ENCODE measurements at places on chromosomes 6 and 20.

- no peak for DNase-seq
These were observed 156.5 kb downstream of the COL12A1 start for GRCh38 chr6:75049308-75049707.

DNA sequence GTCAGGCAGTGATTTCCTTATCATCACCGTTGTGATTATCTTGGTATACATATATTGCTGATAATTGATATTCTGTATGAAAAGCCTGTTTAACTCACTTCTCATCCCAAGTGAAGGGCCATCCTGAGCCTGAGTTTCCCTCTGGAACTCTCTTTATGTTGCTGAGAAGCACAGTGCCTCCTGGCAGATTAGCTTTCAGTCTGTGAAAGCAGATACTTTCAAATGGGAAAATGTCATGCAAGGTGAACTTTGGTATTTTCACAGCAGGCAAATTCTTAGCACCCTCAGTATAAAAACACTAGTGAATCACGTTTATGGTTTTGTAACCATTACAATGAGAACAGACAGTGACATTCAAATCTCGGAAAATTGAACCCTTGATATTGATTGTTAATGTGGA lies 151.6 kb downstream of the PRIM2 start:
- no peak for DNase-seq

DNA sequence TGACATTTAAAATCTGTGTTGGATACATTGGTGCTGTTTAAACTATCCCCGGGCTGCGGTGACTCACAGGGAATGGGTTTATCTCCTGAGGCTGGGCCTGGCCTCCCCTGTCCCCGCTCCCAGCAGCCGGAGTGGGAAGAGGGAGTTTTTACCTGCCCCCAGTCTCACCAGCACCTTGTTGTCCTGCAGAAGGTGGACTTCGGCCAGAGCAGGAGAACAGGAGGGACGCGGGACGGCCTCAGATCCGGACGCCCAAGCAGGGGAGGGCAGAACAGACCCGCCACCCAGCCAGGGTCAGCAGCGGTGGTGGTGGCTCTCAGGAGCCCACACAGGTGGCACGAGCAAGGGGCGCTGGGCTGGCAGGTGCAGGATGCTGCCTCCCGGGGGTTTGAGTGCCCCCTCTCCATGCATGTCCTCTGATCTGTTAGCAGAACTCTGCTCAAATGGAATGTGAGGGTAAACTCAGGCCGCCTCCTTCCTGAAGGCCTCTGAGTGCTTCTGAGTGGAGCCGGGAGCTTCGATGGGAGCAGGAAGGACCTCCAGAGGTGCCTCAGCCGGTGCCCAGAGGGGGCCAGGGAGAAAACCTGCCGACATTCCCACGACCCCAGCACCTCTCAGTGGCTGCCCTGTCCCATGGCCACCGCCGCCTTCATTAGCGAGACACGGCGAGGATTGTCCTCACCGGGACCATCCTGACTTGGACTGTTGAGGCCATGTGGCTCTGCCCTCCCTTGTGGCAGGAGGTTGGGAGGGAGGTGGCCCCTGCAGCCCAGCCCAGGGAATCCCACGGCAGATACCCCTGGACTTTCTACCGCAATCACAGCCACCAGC lies 43.4 kb upstream of the MRGBP start:
- DNase-seq, result no peak

DNA sequence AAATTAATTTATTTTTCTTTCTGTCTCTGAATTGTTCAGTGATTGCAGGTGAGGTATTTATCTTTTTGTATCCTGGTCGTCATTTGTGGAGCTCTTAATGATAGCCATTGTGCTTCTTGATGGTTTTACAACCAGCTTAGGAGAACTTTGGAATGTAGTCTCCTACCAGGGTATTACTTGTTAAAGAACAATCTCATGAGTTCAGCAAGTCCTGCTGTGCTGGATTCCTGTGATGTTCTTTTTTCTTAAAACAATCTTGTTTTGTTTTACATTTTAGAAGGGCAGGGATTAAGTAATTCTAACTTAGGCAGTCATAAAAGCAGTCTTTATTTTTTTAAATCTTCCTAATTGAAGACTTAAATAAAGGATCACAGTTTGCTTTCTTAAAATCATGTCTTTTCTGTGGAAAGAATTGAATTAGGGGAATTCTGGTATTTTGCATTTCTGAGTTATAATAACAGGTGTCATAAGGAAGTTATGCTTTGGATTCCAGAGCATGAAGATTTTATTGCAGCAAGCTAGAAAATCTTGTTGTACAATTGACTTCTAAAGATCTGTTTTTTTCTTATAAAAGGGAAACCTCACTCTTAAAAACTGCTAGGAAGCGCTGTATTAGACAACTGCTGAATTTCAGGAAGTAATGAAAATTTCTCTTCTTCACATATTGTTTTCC lies 23.7 kb downstream of the RIOK1 start:
- DNase-seq, result no peak

DNA sequence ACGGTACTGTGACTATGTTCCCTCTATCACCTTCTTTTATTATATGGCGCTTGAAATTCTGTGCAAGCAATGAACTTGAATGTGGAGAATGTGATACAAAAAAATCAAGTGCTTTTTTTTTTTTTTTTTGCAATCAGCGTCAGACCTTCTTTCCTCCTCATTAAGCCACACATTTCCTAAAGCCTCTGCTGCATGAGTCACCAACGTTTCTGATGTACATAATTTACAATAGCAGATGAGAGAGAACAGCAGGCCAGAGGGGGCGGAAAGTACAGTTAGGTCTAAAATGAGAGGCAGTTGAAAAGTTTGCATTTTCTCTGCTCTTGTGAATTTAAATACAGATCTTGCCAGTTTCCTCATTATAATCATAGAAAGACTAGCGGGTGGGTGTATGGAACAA lies 114.6 kb upstream of the RIPOR2 start:
- DNase-seq, result no peak

GRCh38 chr6:38445925-38446324 lies 193.8 kb downstream of the BTBD9 start:
- no peak for DNase-seq

DNA sequence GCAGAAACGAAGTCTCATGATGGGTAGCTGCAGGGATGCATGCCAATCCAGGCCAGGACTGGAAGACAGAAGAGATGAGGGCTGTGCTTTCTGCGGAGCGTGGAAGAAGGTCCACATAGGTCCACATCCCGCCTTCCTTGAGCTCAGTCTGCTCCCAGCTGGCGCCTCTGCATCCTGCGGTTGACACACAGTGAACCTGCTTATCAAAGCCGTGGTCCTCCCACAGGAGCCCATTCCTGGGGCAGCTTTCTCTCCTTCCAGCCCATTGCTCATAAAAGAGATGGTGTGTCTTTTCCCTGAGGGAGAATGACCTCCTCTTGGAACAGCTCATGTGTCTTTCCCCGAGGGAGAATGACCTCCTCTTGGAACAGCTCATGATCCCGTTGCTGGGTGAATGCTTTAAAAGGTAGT lies 225.4 kb downstream of the CDH4 start:
- no peak for DNase-seq

DNA sequence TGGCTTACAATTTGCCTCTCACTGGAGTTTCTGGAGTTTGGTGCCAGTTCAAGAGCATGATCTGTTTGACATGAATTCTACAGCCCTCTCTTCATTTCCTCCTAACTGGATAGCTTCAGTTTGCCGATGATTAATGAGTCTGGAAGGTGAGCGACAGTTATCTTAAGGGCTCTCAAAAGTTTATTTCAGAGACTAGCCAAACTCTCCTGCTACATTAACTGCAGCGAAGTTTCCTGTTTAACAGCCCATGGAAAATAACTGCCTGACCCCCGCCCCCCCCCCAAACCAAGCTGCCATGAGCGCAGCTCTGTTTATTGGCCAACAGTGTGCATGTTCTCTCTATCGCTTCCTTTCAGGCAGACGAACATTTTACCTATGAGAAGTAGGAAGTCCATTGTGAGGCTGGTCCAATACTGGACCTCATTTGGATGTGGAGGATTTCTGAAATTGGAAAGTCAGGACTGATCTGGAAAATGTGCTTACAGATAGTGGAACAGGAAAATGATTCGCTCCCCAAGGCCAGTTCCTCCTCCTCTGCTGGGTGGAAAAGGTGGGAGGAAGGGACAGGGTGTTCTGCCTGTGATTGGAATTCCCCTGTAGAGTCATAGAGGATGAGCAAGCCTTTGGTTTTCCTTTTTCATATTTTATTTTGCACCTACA lies 522.2 kb upstream of the JAG1 start:
- DNase-seq, result peak; percentile 37

- DNase-seq, result no peak
These were observed 14.6 kb downstream of the SRC start for GRCh38 chr20:37360391-37361115.

All from ACHN (cell line).